Esophagus squamous epithelium (tissue), 5 donors: ENCODE measurements at places on chromosomes 4 and X.

GRCh38 chr4:183348706-183349659 is 26.8 kb upstream of the CLDN24 start:
- DNase-seq = no peak

GRCh38 chr4:86333236-86333635 is 26.6 kb downstream of the MAPK10 start:
- DNase-seq = no peak

- no peak for DNase-seq
Measured at GRCh38 chr4:2935762-2936743, 27.2 kb downstream of the NOP14 start.

GRCh38 chr4:1600811-1601532 is 83.1 kb downstream of the FAM53A start:
- no peak for DNase-seq

- DNase-seq = no peak
Measured at GRCh38 chrX:9326369-9326768, 138.5 kb upstream of the TBL1X start.

DNA sequence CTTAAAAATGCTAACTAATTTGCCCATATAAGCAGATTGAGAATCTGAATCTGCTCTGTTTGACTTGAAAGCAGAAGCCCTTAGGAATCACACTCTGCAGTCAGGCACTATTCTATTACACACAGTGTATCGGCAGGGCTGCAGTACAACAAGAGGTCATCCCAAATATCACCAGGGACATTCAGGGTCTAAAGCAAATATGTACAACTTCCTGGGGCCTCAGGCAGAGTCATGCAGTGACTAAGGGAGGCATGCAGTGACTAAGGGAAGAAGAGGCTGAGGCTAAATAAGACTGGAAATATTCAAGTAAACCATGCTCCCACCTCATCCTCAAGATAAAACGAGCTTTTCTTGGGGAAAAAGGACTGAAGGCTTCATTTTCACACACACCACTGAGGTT is 20.9 kb downstream of the MAPK10 start:
- no peak for DNase-seq

DNA sequence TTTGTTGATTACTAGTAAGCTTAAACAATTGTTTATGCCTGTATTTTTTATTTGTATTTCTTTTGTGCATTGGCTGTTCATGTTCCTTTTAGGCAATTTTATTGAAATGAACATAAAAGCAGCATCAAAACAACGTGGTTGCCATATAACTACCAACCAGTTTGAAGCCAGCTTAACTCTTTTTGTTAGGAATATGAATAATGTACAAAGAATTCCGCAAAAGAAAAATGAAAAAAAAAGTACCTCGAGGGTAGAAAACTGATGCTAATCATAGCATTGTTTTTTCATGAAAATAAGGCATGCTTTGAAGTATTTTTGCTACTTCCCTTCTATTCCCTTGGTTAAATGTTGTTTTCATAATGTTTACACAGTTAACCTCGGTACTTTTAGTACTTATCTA is 1024.0 kb upstream of the SLIT2 start:
- no peak for DNase-seq
